ENCODE measurements at places on chromosomes 1 and 21. TPM values are rescaled to one million over a fixed set of nuclear protein-coding genes. Genes with fewer than 3 reads are reported as not detected.
A peak's percentile ranks its signal among the peaks of the same experiment; 100 is the strongest.

DNA sequence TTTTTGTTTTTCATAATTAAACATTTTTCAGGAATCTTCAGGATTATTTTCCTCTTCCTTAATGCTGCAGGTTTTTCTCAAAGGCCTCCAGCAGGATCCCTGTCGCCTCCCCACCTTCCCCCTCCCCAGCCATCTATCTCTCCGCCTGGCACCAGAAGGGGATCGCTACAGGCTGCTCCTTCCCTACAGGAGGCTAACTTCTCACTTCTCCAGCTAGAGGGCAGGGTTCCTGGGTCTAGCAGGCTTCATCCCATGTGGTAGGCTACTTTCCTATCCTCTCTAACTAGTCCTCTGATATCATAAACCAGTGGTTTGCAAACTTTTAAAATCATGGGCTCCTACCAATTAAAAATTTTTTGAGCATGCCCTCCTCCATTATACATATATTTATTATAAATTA, 104.1 kb downstream of the KCNN3 start:
- DNase-seq = no peak

- no peak for DNase-seq
These were observed 34.5 kb upstream of the LBR start for GRCh38 chr1:225462429-225462713.

DNA sequence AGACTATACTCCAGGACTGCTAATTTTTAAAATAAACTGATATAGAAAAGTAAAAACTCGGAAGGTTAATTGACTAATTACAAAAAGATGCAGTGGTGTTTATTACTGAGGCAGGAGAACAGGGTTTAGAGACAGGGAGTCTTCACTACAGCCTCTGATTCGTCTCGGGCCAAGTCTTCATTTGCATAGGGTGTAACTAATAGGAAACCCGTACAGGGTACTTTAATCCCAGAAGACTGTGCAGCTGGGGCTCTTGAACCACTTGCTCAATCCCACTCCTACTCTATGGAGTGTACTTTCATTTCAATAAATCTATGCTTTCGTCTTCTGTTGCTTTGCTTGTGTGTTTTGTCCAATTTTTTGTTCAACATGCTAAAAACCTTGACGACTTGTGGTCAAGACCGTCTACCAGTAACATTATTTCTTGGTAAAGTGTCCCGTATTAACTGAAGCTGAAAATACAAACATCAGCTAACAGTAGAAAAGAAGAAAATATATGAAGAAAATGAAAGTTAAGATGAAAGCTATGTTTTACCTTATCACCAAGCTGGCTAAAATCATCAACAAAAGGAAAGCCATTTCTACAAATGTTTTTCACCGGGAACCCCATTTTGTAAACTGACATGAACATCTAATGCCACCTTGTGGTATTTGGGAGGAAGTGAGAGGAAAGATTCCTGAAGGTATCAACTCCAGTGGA, 8.0 kb downstream of the SDHB start:
- DNase-seq = peak; percentile 39

GRCh38 chr1:173768206-173768605, 53.4 kb downstream of the KLHL20 start:
- DNase-seq = no peak

- DNase-seq = no peak
These were observed 23.5 kb downstream of the CYP4B1 start for GRCh38 chr1:46822248-46822826.

DNA sequence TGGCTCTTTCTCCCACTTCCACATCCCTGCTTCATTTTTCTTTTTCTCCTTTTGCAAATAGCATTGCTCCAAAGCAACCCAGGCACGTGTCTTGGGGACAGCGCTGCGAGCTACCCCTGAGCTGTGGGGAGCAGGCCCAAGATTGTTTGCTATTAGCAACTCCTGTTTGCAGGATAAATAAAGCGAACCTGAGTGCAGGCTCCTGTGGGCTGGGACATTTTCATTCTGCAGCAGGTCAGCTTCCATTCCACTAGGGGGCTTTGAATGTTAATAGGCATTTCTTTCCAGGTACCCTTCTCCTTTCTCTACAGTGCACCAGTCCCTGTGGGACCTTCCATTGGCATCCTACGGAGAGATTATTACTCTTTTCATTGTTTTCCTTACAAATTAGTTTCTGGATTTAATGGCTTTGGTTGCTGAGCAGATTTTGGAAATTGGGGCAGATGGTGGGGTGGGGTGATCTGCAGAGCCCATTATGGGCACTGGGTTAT, 54.0 kb downstream of the OLFML3 start:
- no peak for DNase-seq

DNA sequence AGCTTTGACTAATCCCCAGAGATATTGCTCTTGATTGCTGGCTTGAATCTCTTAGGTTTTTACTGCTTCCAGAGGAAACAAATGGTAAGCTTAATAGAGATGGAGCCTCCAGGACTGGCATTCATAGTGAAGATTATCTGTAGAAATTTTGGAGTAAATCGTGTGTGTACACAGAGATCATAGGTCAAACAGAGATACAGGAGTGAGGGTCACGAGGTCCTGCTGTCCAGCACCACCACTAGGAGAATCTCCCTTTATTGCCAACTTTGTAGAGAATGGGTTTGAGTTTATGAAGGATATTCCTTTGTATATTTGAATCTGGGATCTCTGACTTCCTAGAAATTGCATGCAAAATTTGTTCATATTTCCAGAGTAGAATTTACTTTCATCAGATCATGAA, 7.8 kb upstream of the SERBP1 start:
- no peak for DNase-seq

DNA sequence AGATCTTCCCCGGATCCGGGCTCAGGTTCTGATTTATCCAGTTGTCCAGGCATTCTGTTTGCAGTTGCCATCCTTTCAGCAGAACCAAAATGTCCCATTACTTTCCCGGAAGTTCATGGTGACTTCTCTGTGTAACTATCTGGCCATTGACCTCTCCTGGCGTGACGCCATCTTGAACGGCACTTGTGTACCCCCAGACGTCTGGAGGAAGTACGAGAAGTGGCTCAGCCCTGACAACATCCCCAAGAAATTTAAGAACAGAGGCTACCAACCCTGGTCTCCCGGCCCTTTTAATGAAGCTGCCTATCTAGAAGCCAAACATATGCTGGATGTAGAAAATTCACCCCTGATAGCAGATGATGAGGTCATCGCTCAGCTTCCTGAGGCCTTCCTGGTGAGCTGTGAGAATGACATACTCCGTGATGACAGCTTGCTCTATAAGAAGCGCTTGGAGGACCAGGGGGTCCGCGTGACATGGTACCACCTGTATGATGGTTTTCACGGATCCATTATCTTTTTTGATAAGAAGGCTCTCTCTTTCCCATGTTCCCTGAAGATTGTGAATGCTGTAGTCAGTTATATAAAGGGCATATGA, 22.4 kb downstream of the AADACL4 start:
- no peak for DNase-seq

DNA sequence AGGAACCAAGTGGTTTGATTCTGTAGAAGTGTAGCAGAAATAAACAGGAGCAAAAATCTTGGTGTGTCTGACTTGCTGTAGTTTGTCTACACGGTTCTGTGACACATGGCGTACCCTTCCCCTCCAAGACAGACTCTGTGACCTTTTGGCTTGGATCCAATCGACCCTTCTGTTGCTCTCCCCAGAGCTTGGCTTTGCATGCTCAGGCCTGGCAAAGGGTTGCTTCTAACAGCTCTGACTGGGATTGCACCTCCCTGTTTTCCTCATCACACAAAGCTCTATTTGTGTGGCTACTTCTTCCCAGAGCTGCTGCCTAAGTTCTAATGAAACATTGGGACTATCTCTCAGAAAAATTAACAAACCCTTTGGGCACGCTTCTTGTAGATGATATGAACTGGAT, 24.0 kb downstream of the NGF start:
- no peak for DNase-seq

DNA sequence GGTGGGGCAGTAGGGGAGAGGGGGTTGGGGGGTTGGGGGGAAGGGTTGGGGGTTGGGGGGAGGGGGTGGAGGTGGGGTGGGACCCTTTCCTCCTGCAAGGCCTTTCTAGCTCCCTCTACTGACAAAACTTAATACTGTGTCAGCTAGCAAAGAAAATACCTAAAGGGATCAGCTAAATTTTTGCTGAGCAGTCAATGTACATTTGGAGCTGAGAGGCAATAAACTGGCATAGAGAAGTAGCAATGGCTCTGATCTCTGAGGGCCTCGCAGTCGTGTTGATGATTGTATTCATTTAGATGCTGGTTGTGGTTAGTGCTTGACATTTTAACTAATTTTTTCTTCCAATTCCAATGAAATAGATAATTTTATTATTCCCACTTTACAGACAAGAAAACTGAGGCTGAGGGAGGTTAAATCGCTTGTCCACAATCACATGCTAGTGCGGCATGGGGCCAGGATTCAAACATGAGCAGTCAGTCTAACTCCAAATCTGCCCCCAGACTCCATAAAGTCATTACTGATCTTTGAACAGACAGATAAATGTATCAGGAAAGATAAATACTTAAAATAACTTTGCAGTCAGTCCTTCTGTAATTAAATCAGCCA, 357.1 kb downstream of the DISC1 start:
- DNase-seq = no peak

GRCh38 chr1:194366705-194367104, 1180.3 kb upstream of the B3GALT2 start:
- peak; percentile 69 for DNase-seq

The NHLH1 gene
- total RNA-seq = 0.13 TPM

The OR14K1 gene
- not detected for total RNA-seq

The ADORA1 gene
- total RNA-seq = 0.51 TPM

The CA6 gene
- total RNA-seq = 0.67 TPM

The SPRR2F gene
- not detected for total RNA-seq

The TMCO2 gene
- total RNA-seq = not detected

The CNR2 gene
- total RNA-seq = not detected
